Stomach (tissue), 19 donors: ENCODE measurements at places on chromosomes 1 and 21.

- DNase-seq: no peak
These were observed 198.9 kb upstream of the UBE2U start for GRCh38 chr1:64004451-64005025.

GRCh38 chr1:32052887-32053286 is 19.9 kb upstream of the TMEM39B start:
- no peak for DNase-seq

GRCh38 chr1:12184008-12184681 is 17.4 kb downstream of the TNFRSF1B start:
- peak; percentile 91 for DNase-seq

DNA sequence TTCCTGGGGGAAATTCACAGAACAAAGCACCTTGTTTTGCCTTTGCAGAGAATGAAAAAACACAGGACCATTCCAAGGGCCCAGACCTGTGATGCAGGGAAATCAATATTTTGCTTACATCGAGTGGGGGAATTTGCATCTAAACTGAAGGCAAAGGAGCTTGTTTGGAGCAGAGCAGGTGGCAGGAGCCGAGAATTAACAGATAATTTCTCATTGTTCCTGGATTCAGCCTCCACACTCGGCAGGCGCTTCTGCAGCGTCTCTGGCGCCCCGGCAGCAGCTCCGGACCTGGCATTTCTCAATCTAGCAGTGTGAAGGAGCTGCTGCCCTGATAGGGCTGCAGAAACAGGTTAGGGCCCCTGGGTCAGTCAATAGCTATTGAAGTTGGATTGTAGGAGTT is 2.0 kb upstream of the SYT6 start:
- DNase-seq: no peak

DNA sequence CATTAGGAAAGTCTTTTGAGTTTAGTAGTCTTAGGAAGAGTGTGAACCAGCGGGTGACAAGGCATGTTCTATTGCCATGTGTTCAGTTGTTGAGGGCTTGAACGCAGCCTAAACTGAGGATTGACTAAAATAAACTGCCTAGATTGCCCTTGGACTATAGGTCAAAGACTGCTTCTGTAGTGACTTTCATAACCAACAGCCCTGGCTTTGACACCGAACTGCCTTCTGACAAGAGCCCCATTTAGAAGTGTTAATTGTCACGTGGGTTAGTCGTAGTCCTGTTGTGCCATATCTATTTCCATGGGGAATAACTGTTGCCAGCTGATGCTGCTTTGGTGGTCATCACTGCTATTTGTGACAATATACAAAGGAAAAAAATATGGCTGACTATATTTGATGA is 90.4 kb downstream of the TGFB2 start:
- DNase-seq: no peak

DNA sequence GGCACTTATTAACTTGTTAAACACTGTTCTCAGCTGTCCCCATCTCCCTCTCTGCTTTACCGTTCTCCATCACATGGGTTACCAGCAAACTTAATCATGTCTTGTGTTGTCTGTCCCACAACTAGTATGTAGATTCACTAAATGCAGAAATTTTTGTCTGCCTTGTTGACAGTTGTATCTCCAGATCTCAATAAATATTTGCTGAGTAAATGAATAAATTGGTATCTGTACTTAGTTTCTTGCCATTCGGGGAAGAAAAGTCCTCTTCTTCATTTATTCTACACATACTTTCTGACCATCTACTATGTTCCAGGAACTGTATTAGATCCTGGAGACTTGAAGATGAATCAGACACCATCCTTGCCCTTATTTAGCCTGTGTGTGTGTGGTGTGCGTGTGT is 97.9 kb downstream of the KCND3 start:
- no peak for DNase-seq

DNA sequence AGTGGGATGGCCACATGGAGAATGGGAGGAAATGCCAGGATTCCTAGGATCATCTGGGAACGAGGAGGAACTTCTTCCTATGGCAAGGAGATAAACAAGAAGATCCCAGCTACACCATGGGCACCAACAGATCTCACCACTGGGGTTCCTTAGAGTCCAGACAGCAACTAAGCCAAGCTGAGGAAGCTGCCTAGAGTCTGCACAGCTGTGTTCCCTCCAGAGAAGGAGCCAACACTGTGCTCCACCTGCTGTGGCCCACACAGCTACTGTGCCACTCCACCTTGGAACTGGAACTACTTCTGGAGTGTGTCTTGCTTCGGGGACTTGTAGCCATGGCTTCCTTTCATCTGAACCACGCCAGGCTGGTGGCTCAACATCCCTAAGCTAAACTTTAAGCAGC is 6.0 kb downstream of the IFNAR1 start:
- DNase-seq: no peak

GRCh38 chr1:94806441-94806871 is 13.7 kb upstream of the SLC44A3 start:
- DNase-seq: peak; percentile 69

DNA sequence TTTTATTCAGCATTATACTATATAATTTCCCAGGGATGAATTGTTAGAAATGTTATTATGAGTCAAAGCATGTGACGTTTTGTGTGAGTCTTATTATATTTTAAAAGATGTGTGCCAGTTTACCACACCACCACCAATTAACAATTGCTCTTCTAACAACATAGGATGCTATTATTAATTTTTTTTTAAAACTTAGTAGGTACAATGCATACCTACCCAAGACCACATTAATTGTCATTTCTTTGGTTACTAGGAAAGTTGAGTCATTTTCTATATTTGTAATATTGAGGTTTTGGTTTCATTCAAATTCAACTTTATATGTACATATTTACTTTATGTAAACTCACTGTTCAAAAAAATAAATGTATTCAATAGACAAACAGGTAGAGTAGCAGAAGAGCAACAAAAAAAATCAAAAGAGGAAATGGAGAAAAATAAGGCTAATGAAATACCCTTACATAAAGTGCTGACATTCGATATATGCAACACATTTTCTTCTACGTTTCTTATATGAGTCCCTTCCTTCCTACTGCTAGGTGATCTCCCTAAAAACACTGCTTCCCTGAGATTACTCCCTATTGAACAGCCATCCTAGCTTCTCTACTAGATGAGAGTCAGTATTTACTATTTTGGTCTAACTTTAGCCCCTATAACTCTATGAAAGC is 9.6 kb downstream of the GCLM start:
- no peak for DNase-seq

DNA sequence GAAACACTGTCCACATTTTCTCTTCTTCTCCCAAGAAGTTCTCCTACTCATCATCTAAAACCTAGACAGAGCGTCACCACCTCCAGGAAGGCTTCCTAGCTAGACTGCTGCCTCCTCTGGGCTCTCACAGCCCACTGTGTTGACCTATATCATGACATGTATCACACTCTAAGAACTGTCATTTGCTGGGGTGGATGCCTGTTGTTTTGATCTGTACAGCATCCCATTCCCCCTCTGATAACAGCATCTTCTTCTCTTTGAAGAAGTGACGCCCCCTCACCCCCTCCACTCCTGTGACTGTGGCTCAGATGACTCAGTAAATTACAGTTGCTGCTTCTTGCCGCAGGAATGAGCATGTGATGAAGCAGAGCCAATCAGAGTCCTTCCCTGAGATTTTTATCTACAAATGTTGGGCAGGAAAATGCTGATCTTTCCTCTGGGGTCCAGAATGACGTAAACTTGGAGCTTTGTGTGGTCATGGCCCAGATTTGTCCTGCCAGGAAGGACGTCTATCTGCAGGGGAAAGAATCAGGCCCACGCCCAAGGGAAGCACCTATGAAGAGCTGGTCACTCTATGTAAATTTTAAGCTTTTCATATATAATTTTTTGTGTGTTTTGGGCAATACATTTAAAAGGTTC is 28.0 kb upstream of the FOXO6 start:
- no peak for DNase-seq
